Naive thymus-derived CD4-positive, alpha-beta T cell (primary cell): ENCODE measurements at places on chromosomes 1 and 21. TPM values are rescaled to one million over a fixed set of nuclear protein-coding genes. Genes with fewer than 3 reads are reported as not detected.
A peak's percentile ranks its signal among the peaks of the same experiment; 100 is the strongest.

TTC24 gene
- 3.2 and 3.7 TPM in 2 replicates for total RNA-seq

MROH9 gene
- total RNA-seq, result not detected

TRNP1 gene
- not detected for total RNA-seq

ARMH1 gene
- 77.2 and 87.0 TPM in 2 replicates for total RNA-seq

GPR61 gene
- 0.58 TPM for total RNA-seq

- DNase-seq, result no peak
- H3K36me3 ChIP-seq, result no peaks in the 10 kb centered on the region
Observed at GRCh38 chr1:63148825-63149645, 173.3 kb upstream of the FOXD3 start.

DNA sequence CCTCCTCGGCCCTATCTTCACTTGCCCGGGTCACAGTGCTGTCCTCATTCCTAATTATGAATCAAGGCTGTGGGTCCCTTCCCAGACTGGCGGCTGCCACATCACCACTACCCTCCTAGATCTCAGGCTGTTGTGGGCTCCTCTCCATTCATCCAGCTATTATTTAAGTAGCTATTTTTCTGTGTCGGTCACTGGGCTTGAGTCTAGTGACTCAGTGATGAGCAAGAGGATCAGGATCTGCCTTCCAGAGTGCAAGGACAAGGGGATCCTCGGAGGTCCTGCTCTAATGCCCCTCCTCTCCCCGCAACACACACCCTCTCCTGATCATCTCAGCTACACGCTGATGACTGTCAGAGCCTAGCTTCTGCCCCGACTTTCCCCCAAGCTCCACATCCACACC, 34.1 kb downstream of the CDCP2 start:
- H3K36me3 ChIP-seq, result no peaks in the 10 kb centered on the region
- H3K27me3 ChIP-seq, result no peaks in the 10 kb centered on the region
- no peak overlapping the region for H3K27ac ChIP-seq

DNA sequence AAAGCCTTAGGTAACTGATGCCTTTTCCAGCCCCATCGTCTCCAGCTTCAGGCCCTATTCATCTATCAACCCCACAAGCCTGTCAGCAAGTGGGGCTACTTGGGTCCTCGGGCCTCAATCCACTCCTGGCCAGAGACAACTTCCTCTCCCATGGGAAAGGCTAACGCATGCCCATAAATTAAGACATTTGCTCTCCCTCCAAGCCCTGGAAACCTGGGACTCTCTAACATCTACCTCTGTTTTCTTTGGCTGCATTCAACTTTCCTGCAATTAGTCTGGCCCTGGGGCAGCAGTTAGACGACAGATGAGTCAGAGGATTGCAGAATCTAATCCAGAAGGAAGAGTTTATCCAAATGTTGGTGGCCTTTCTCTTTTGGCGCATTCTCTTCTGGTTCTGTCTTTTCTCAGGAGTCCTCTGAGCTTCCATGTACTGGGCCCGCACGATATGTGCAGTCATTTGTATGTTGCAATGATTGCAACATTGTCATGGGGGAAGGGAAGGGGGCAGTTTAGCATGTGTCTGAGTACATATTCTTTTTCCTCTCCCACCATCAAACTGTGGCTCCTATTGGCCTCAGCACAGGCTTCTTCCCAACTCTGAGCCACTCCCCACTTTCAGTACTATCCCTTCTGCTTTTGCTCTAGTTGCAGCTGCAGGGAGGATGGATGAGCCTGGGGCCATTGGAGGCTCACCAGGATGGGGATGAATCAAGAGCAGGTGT, 54.4 kb downstream of the NAV1 start:
- DNase-seq, result no peak
- H3K27me3 ChIP-seq, result no peaks in the 10 kb centered on the region
- no peak overlapping the region for H3K4me3 ChIP-seq
- H3K27ac ChIP-seq, result no peak overlapping the region

DNA sequence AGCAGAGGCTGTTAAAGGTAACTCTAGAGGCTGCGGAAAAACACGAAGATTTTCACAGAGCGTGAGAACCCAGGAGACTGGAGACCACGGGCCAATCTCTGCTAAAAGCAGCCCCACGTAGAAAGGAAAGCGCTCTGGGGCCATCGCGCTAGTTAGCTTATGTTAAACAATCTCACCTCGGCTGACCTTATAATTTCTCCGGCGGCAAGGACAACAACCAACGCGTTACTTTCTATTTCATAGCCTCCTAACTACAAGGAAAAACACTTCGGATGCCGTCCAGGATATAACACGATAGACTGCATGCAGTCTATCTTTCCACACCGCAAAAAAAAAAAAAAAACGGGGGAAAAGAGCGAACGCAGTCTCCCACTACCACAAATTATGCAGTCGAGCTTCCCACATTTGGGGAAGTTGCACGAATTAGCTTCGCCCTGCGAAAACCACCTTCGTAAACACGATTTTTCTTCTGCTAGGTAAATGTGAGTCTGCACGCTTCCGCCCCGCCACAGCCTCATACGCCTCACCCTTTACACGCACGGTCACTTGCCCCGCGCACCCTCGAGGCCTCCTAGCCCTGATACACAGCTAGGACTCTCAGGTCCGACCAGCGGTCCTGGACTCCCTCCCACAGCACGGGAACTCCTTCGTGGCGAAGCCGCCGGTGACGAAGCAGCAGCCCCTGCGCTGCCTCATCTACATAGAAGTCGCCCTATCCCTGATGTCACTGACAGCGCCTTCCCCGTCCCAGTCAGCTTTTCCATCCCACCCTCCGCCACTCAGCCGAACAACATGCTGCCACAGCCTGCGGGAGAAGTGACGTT, 87.8 kb downstream of the PRKAB2 start:
- DNase-seq, result peak; percentile 28
- H3K27ac ChIP-seq, result peak overlapping the region; percentile 73
- no peaks in the 10 kb centered on the region for H3K36me3 ChIP-seq
- peaks cover 20% of the 10 kb centered on the region for H3K4me1 ChIP-seq

GRCh38 chr1:107640207-107640606, 324.8 kb downstream of the VAV3 start:
- H3K27me3 ChIP-seq, result no peaks in the 10 kb centered on the region
- no peak overlapping the region for H3K27ac ChIP-seq
- no peaks in the 10 kb centered on the region for H3K36me3 ChIP-seq
- H3K4me3 ChIP-seq, result no peak overlapping the region
- no peaks in the 10 kb centered on the region for H3K4me1 ChIP-seq

DNA sequence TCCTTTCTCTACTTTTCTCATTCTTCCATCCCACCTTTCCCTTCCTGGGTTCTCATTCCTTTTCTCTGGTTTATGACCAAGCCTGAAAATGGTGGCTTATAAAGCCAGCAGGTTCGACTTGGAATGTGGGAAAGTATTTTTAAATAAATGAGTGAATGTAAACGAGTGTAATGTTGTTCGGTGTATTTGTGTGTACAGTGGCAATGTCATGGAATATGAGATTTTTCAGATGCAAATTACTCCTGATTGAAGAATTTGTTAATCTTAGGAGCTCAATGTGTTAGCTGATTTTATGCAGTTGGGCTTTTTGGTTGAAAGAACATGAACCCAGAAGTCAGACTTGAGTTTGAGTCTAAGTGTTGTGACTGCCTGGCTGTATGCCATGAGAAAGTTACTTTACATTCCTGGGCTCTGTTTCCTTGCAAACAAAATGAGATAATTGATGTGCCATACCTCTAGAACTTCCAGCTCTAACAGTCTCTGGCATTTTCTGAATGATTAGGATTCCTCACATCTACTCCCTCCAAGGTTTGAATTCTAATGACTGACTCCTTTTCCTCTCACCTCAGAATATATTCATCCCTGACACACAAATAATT, 6.6 kb downstream of the SGIP1 start:
- no peak for DNase-seq
- H3K27me3 ChIP-seq, result no peaks in the 10 kb centered on the region
- no peak overlapping the region for H3K27ac ChIP-seq
- no peak overlapping the region for H3K4me3 ChIP-seq
- H3K4me1 ChIP-seq, result no peaks in the 10 kb centered on the region
- no peaks in the 10 kb centered on the region for H3K36me3 ChIP-seq

- H3K36me3 ChIP-seq, result no peaks in the 10 kb centered on the region
- no peak for DNase-seq
- no peak overlapping the region for H3K27ac ChIP-seq
- no peaks in the 10 kb centered on the region for H3K4me1 ChIP-seq
- no peak overlapping the region for H3K4me3 ChIP-seq
Observed at GRCh38 chr1:81505831-81506230, 294.9 kb upstream of the ADGRL2 start.

DNA sequence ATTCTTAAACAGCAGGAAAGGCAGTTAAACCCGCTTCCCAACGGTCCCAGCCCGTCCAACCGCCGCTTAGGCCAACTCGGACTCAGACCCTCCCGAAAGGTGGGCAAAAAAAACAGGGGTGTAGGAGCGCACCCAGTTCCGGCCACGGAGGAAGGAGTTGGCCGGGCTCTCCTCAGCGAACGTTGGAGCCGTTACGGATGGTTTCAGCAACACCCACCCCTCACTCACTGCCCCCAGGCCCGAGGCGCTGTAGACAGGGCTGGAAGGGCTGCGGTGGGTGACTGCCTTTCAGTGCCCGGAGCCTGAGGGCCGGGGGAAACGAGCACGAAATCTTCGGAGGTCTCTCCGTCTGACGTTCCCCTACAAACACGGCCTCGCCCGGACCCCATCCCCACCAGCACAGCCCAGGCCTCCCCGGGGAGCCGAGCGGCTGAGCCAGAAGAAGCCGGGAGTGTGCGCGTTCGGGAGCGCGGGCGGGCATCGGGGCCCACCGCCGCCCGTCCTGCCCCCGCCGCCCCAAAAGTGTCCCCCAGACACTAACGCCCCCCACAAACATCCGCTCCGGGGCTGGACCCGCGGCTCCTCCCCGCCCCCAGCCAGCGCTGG, 1.3 kb downstream of the KDM5B start:
- no peaks in the 10 kb centered on the region for H3K27me3 ChIP-seq
- H3K27ac ChIP-seq, result peak overlapping the region; percentile 72
- no peak for DNase-seq

DNA sequence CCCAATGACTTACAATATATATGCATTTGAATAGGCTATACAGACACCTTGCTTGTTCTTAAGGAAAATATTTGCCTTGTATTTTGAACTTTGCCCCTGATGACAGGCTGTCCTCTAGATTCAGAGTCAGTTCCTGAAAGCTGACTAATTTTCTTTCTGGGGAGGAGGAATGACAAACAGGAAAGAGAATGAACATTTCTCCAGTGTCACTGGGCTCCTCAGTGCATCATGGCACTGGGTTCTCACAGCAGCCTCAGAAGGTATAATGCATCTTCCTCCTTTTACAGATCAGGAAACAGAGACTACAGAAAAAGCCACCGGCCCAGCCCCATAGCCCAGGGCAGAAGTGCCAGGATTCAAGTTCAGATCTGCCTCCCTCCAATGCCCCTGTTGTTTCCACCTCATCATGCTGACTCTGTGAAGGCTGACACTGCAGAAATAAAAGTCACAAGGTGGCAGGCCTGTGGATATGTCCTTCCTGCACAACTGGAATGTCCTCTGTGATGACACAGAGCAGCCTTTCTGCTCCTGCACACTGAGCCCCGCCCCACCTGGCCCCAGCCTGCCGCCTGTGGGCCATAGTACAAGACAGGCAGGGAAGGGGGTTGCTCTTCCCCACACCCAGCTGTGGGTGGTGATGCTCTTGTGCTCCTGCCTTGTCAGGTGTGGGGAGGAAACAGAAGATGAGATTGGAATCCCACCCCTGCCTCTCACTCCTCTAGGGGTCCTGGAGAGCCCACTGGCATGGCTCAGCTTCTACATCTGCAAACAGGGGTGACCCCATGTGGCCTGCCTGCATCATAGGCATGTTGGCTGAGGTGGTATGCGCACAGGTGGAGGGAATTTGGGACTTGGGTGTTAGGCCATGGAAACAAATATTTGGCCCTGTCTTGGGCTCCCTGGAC, 6.4 kb downstream of the TTC22 start:
- H3K4me3 ChIP-seq, result no peak overlapping the region
- H3K36me3 ChIP-seq, result peaks cover 24% of the 10 kb centered on the region
- no peak for DNase-seq
- H3K27ac ChIP-seq, result no peak overlapping the region

DNA sequence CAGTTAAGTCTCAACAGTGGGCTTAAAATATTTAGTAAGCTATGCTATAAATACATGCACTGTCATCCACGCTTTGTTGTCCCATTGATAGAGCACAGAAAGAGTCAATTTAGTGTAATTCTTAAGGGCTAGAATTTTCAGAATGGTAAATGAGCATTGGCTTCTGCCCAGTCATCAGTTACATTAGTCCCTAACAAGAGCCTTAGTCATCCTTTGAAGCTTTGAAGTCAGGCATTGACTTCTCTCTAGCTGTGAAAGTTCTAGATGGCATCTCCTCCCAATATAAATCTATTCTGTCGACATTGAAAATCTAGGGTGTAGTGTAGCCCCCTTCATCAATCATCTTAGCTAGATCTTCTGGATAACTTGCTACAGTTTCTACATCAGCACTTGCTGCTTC, 12.0 kb upstream of the LPGAT1 start:
- H3K4me3 ChIP-seq, result no peak overlapping the region
- peaks cover 11% of the 10 kb centered on the region for H3K4me1 ChIP-seq
- H3K27ac ChIP-seq, result peak overlapping the region; percentile 36
- no peak for DNase-seq
- no peaks in the 10 kb centered on the region for H3K27me3 ChIP-seq

DNA sequence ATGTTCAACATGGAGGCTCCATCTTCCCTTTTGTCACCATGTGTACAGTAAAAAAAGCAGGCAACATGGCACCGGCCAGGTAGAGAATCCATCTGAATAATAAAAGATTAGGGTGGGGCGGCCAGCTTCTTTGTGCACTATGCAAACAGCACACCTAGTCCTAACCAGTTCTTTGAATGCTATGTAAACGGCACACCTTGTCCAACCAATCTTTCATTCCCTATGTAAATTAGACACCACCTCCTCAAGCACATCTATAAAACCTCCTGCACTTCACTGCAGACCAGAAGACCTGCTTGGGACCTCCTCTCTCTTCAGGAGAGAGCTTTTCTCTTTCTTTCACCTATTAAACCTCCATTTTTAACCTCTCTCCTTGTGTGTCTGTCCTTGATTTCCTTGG, 28.2 kb downstream of the TFB2M start:
- peaks cover 4% of the 10 kb centered on the region for H3K36me3 ChIP-seq
- H3K4me3 ChIP-seq, result no peak overlapping the region
- DNase-seq, result no peak
- H3K27me3 ChIP-seq, result no peaks in the 10 kb centered on the region
- no peak overlapping the region for H3K27ac ChIP-seq
- no peaks in the 10 kb centered on the region for H3K4me1 ChIP-seq
